ENCODE measurements at places on chromosomes 4 and X. TPM values are rescaled to one million over a fixed set of nuclear protein-coding genes. Genes with fewer than 3 reads are reported as not detected.

Gene CXCL3
- total RNA-seq, result 3.7 TPM

- no peak for ATAC-seq
Observed at GRCh38 chrX:97628326-97628725, 744.6 kb downstream of the RPA4 start.

- ATAC-seq, result no peak
Observed at GRCh38 chr4:45554423-45554822, 569.4 kb downstream of the GABRG1 start.

DNA sequence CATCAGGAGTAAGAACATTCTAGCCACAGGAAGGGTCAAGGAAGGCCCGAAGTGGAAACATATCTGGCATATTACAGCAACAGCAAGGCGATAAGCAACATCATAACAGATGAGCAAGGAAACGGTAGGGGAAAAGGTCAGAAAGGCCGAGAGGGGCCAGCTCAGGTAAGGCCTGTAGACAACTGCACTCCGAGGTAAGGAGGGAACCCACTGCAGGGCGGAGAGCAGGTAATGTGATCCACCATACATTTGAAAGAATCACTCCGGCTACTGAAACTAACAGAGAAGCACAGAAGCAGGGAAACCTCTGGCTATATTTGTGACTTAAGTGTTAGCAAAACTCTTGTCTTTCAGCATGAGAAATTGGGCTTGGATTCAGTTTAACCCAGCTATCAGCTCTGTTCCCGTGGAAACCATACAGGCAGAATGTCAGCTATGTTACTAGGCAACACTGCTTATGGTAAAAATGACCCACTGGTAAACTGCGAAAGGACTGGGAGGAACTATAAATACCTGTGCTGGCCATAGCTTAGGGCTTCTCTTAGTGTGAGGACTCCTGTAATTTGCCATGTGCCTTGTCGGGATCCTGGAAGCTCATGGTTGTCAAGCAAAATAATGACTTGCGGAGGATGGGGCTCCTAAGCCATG lies 31.0 kb downstream of the FRYL start:
- peak; percentile 66 for ATAC-seq

GRCh38 chr4:169279108-169279507 lies 8.4 kb upstream of the SH3RF1 start:
- no peak for ATAC-seq

DNA sequence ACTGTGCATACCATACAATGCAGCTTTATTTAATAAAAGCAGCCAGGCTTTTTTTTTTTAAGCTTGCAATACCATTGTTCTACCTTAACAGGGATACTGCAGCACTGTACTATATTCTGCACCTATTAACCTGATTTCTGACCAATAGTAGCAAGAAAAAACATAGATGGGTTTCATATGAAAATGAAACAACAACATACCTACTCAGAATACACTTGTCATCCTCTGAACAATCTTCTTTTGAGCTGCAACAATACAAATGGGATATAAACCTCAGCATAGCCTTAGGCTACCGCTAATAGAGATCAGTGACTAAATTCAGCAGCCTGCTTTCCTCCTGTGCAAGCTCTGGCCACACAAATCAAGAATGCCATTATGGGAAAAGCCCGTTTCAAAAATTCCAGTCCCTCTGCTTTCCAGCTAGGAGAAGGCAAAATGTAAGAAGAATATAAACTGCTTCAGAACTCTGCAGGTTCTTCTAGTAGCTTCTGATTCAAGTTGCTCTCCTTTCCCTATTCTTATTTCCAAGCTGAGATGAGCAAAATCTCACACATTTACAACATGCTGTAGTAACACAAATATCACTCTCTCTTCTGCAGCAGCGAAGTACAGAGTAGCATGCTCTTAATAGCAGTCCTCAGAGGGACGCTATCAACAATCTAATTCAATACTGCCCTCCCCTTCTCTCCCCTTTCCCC lies 143.4 kb downstream of the KLHL13 start:
- no peak for ATAC-seq

DNA sequence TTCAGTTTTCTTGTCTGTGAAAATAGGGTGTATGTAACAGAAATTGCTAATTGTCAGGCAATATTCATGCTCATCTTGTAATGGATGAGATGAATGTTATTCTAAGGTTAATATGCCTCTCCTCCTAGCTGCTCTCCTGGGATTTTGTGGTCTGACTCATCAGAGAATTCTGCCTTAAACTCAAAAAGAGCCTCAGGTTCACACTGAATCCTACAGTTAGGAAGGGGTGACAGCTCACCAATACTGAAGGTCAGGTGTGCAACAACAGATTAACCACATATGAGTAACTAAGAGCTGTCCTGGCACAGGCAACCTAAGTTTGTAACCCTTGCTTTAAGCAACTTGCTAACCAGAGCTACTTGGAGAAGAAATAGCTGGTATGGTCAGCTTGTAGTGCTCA lies 197.7 kb downstream of the SPATA18 start:
- ATAC-seq, result peak; percentile 53

- ATAC-seq, result no peak
Observed at GRCh38 chrX:141439651-141440050, 144.9 kb downstream of the SPANXA1 start.
